Activated naive CD4-positive, alpha-beta T cell treated with anti-CD3 and anti-CD28 coated beads for 36 hours (primary cell): ENCODE measurements at places on chromosomes 2 and 18. TPM values are rescaled to one million over a fixed set of nuclear protein-coding genes. Genes with fewer than 3 reads are reported as not detected.

FBXO48 gene
- total RNA-seq = 1.2 TPM

CASP8 gene
- 39.8 TPM for total RNA-seq

KRTCAP3 gene
- 6.7 TPM for total RNA-seq

PSMA8 gene
- 2.1 TPM for total RNA-seq

OR6B2 gene
- total RNA-seq = not detected

SERPINB11 gene
- not detected for total RNA-seq

IL1RL1 gene
- total RNA-seq = 0.22 TPM

TXNDC2 gene
- total RNA-seq = not detected

LRRTM4 gene
- total RNA-seq = not detected

TEKT4 gene
- not detected for total RNA-seq

MBD2 gene
- total RNA-seq = 102 TPM

POTEE gene
- 0.45 TPM for total RNA-seq

MAPK4 gene
- total RNA-seq = not detected

REG1B gene
- not detected for total RNA-seq

ZNF513 gene
- 5.2 TPM for total RNA-seq

RNU2-63P gene
- total RNA-seq = 12.6 TPM

IFT172 gene
- 9.2 TPM for total RNA-seq

C1GALT1C1L gene
- total RNA-seq = not detected

GKN2 gene
- not detected for total RNA-seq

SATB2 gene
- total RNA-seq = 0.02 TPM

DYSF gene
- total RNA-seq = 0.07 TPM

NTSR2 gene
- not detected for total RNA-seq

C2orf81 gene
- 2.6 TPM for total RNA-seq

MDH1B gene
- 0.86 TPM for total RNA-seq

PTPRN gene
- total RNA-seq = not detected

UGT1A4 gene
- total RNA-seq = not detected

ACP1 gene
- total RNA-seq = 147 TPM

SLC11A1 gene
- total RNA-seq = not detected

CTAGE1 gene
- not detected for total RNA-seq

SPATA3 gene
- not detected for total RNA-seq

MTLN gene
- 110 TPM for total RNA-seq

DOCK10 gene
- 137 TPM for total RNA-seq

SCYGR4 gene
- total RNA-seq = not detected

TMEM169 gene
- 0.81 TPM for total RNA-seq
